ENCODE measurements at places on chromosomes 5 and 9. TPM values are rescaled to one million over a fixed set of nuclear protein-coding genes. Genes with fewer than 3 reads are reported as not detected.
A peak's percentile ranks its signal among the peaks of the same experiment; 100 is the strongest.

Gene COL5A1
- total RNA-seq, result 15.2 TPM

- DNase-seq, result no peak
These were observed 36.4 kb upstream of the IPPK start for GRCh38 chr9:92706218-92706940.

DNA sequence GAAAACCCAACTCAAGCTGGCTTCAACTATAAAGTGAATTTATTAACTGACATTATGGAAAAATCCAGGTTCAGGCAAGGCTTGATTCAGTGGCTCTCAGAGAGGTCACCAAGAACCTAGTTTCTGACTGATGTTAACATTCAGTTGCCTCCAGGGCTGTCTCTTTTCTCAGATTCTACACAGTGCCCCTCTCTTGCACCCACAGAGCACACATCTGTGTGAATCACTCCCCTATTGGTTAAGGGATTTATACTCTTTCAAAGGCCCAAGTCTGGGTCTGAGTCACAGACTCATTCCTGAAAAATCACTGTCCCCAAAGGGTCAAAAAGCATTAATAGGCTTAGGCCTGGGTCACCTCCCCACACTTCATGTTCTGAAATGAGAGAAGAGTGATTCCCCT lies 6.2 kb upstream of the HAVCR2 start:
- no peak for DNase-seq

DNA sequence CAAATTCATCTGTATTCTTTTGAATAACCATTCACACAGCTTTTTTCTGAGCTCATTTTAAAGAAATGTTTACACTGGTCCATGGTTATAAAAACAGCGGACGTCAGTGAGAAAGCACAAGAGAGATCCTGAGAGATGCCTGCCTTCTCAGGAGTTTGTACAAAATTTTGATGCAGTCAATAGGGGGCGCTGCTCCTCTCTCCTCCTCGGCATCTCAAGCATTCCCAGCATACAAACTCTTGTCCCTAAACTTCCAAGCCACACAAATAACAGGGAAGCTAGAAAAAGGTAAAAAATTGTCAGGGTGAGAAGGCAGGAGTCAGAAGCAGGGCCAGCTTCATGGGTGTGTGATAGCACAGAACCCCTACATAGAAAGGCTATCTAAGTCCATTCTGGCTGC lies 11.2 kb upstream of the CCDC152 start:
- DNase-seq, result no peak

Gene FBXL7
- total RNA-seq, result not detected

- DNase-seq, result no peak
These were observed 104.4 kb downstream of the SMARCA2 start for GRCh38 chr9:2119566-2119965.

GRCh38 chr5:166909926-166910325 lies 1381.5 kb upstream of the WWC1 start:
- no peak for DNase-seq

Gene CFAP77
- not detected for total RNA-seq

DNA sequence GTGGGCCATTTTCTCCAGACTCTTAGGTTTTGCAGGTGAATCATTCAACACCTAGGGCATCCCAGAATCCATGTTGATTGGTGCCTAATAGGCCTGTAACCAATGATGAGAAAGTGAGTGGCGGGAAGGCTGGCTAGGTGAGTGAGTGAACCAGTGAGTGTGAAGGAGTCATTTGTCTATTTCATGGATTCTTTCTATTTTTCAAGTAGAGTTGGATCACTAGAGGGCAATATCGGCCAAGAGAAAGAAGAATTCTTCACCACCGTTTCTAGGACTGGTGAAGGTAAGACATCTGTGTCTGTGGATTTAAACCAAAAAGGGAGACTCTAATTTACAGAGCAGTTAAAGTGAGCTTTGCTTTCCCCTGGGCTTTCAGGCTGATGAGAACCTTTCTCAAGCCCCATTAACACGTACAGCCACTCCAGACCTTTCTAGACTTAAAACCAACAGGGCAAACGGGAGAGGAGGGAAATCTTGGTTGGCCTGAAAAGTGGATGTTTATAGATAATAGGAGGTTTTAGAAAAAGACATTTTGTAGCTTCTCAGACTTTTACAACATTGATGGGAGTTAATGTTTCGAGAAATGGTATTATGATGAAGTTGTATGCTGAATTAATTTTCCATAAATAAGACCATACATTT lies 114.3 kb upstream of the IL12B start:
- DNase-seq, result peak; percentile 65

DNA sequence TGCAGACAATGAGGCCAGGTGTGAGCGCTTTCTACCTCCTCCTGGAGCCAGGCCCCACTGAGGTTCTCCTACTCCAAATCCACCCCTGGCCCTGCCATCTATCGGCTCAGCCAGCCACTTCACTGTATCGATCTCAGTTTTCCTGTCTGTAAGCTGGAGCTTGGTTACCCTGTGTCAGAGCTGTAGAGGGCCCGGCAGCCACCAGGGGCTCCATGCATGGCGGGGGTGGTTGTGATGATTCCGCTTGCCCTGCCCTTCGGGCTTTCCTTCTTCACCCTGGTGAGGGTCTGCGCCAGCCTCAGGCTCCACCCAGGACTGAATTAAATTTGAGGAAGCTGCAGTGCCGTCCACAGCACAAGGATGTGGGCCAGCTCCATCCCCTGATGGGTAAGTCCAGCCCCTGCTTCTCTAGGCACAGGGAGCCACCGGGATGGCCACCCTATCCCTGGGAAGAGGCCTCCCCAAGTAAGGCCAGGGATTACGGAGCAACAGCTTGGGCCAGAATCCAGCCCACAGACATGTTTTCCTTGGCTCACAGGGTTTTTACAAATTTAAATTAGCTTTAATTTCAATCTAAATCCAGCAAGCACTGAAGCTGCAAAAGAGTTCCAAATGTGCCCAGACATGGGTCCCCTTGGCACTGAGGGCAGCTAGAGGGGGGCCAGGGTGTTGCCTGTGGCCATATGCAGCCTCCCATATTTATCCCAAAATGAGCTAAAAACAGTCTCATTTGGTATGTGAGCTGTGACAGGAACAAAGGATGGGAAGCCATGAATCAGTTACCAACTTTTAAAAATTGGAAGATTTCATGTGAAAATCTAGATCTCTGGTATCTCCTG lies 89.1 kb upstream of the FBXW11 start:
- no peak for DNase-seq

Measured in PC-9 (cell line).